Caki2 (cell line): ENCODE measurements at places on chromosomes 11 and 22. TPM values are rescaled to one million over a fixed set of nuclear protein-coding genes. Genes with fewer than 3 reads are reported as not detected.

GRCh38 chr11:64616817-64617216, 25.8 kb downstream of the SLC22A12 start:
- no peak for DNase-seq

DNA sequence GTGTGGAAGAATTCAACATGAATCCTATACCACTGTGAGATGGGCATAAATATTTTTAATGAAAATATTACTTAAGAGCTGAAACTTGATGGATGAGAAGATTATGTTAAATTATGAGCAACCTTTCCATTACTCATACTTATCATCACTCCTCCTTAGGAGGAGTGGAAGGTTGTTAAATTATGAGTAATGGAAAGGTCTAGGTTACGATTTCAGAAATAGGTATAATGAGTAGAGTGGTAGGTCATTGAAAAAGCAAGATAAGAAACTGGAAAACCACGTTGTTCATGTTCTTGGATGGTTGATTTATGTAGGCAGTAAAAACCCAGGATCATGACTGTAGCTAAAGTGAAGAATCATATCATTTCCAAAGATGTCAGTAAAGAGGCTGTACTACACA, 973.2 kb upstream of the RAG2 start:
- no peak for DNase-seq

OR10A5 gene
- total RNA-seq: not detected in 2 replicates

DNA sequence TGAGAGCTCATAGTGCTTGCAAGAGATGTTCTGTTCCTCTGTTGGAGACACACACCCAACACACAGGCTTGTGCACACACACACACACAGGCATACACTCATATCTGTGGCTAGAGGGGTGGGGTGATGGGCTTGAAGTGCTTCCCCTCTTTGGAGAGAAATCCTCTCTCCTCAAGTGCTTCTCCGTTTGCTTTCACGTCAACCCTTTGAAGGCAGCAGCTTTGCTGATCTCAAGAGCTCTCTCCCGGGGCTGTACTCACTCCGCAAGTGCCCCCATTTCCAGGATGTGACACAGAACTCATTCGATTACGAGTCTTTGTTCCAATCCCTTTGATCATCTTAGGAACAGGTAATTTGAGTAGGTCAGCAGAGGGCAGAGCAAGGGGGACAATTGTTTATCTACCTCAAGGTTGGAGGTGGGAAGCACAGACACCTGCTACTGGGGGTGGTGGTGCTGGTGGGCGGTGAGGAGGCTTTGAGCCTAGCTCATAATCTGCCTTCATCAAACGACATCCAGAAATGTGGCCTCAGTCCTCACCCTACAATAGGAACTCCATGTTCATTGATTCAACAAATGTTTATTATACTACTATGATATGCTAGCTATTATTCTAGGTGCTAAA, 529.8 kb upstream of the CADM1 start:
- DNase-seq: no peak

DNA sequence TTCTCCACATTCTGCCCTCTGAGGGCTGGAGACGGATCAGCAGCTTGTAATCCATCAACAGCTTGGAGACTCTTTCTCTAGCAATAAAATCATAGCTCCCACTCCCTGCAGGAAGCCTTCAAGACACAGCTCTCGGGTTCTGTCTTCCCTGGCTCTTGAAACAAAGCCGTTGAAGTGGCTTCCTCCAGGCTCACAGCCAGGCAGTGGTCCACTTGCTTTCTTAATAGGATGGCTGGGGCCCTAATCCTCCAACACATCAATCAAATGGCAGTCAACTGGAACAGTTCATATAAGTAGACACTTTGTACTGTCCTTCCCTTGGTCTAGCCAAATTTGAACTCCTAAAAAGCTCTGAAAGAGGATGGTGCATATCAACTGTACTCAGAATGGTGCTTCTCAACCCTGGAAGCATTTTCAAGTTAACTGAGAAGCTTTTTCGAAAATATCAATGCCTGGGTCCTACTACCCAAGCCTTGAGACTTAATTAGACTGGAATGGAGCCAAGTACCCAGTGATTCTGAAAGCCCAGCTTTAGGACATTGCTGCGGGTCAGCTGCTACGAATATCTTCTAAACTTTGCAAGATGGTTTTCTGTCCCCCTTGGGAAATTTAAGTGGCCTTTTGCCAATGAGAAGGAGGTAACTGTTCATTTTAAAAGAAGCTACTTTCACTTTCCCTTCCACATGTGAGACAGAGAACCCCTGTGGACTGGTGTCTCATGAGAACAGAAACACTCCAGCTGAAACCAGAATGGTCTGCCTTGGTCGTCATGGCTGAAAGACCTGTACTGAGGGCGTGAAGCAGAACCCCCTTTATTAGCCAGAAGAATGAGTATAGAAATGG, 74.7 kb downstream of the SC5D start:
- no peak for DNase-seq

DNA sequence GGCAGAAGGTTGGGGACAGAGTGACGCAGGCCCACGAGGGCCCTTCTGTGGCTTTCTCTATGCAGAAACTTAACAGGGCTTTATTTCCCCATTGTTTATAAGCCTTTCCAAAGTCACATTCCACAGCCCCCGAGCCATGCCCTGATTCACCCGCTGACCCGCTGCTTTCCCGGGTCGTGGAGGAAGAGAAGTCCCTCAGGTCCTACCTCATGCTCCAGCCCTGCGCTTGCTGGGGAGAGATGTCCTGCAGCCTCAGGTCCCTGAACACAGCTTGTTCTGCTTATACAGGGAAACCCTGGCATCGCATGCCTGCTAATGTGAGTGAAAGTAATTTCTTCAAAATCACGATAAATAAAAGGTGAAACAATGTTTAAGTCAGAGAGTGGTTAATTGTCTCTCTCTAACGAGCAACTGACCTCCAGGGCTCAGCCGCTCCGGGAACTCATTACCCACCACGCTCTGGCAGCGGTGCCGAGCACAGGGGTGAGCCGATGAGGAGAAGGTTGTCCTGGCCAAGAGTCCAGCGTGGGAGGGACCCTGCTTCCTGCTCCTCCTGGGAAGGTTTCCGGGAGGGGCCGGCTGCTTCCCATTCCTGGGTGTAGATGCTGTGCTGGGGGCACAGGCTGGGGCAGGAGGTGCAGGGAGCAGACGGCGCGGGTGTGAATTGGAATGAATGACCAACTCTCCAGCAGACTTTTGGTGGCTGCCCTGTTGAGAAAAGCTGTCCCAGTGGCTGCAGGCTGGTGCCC, 595.2 kb downstream of the BRD1 start:
- no peak for DNase-seq

DNA sequence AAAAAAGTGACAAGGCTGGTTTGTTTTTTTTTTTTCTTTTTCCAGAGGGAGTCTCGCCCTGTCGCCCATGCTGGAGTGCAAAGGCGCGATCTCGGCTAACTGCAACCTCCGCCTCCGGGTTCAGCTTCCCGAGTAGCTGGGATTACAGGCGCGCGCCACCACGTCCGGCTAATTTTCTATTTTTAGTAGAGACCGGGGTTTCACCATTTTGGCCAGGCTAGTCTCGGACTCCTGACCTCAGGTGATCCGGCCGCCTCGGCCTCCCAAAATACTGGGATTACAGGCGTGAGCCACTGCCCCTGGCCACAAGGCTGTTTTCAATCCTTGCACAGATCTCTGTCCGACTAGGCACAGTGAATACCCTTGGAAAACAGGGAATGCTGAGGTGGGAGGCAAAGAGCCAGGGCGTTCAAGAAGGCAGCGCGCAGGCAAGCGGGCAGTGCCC, 566 bp downstream of the ATP6V1E1 start:
- DNase-seq: peak; percentile 43

MS4A12 gene
- total RNA-seq: not detected in 2 replicates

TNNT3 gene
- not detected in 2 replicates for total RNA-seq

SPTBN2 gene
- 0.71 and 0.87 TPM in 2 replicates for total RNA-seq

DNA sequence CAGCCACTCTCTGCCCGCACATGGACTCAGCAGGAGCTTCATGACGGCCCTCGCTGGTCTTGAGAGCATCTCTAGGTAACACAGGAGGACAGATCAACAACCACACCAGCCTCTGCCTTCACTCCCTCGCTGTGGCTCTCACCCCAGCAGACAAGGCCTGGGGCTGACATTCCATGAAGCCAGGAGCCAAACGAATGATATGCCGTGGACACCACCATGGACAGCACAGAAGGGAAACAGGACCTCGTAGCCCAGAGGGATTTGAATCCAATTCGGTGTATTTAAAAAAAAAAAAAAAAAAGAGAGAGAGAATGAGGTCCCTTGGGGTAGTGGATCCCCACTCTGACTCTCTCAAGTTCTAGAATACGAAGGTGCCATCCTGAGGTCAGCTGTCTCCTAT, 385.5 kb downstream of the SHANK2 start:
- no peak for DNase-seq

P2RY2 gene
- 0.47 TPM in 1 of 2 replicates, not detected in the other for total RNA-seq

DNA sequence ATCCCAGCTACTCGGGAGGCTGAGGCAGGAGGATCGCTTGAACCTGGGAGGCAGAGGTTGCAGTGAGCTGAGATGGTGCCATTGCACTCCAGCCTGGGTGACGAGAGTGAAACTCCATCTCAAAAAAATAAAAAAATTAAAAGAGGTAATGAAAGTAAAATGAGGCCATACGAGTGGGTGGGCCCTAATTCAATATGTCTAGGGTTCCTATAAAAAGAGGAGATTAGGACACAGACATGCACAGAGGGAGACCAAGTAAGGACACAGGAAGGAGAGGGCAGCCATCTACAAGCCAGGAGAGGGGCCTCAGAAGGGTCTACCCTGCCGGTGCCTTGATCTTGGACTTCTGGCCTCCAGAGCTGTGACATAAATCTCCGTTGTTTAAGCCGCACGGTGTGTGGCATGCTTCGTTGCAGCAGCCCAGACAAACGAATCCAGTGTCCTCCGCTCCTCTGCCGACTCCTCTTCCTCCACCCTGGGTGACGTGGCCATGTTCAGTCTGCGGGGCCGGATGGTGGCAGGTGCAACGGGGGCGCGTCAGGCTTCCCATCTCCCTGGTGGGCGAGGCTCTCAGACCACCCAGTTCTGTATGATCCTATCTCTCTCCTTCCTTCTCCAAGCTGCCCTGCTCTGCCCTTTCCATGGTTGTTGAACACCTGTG, 51.6 kb upstream of the PARVG start:
- no peak for DNase-seq

MS4A7 gene
- total RNA-seq: not detected in 2 replicates

DNA sequence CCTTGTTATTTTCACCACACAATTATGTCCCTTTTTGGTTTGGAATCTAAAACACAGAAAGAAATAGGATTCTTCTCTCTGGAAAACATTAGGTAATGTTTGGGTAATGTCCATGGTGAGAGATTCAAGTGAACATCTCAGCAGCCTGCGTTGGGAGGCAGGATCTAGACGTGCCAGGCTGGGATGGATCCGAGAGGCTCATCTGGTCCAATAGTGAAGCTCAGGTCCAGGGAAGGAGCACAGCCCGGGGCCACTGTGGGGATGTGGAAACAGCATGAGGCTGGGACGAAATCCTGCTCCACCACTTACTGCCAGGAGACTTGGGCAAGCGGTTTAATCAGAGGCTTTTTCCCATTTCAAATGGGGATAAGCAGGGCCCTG, 109.9 kb downstream of the CSNK2A3 start:
- no peak for DNase-seq

DNA sequence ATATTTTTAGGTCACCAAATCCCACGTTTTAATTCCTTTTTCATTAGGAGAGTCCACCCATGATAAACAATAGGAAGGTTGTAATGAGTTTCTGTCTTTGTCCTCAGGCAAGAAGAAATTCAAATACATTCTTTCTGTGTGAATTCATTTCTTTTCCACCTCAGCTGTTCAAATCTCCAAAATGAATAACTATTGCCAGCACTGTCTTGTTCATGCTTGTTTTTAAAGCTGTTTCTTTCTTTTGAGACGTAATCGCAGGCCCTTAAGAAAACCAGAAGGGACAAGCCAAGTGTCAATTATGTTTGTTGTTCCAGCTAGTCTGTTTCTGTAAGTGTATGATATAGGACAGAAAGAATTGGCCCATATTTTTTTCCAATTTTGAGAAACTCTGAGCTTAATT, 20.2 kb downstream of the MMP27 start:
- no peak for DNase-seq

GRCh38 chr11:89381094-89381493, 110.1 kb downstream of the NOX4 start:
- peak; percentile 62 for DNase-seq
